ENCODE measurements at places on chromosomes 11 and 22. TPM values are rescaled to one million over a fixed set of nuclear protein-coding genes. Genes with fewer than 3 reads are reported as not detected.

The CSNK2A3 gene
- total RNA-seq = 1.1 TPM

The RAC2 gene
- total RNA-seq = 540 TPM

The PTPRCAP gene
- total RNA-seq = 90.3 TPM

The MYRF gene
- total RNA-seq = 1.1 TPM

The UBQLN3 gene
- not detected for total RNA-seq

The KIRREL3 gene
- not detected for total RNA-seq

The OR8D1 gene
- total RNA-seq = not detected

The C11orf87 gene
- total RNA-seq = not detected

The PIH1D2 gene
- 0.59 TPM for total RNA-seq

The CDKN1C gene
- 2.0 TPM for total RNA-seq

The WNT7B gene
- not detected for total RNA-seq

The TRIM51 gene
- not detected for total RNA-seq

The EFEMP2 gene
- 9.1 TPM for total RNA-seq

The LGALS12 gene
- total RNA-seq = not detected

The BACE1 gene
- total RNA-seq = 0.40 TPM

The APOA1 gene
- total RNA-seq = not detected

The SUSD2 gene
- 0.78 TPM for total RNA-seq

The KRTAP5-2 gene
- not detected for total RNA-seq

The MS4A14 gene
- not detected for total RNA-seq

The MS4A7 gene
- total RNA-seq = not detected

The OSBP2 gene
- total RNA-seq = 2.1 TPM

The ANO5 gene
- not detected for total RNA-seq

The MRGPRX4 gene
- not detected for total RNA-seq

The LSP1 gene
- 303 TPM for total RNA-seq

The PANX2 gene
- total RNA-seq = 1.4 TPM

The NLRP10 gene
- not detected for total RNA-seq

The OR52E8 gene
- total RNA-seq = not detected
